ENCODE measurements at places on chromosomes 2 and 18.

- DNase-seq, result no peak
Measured at GRCh38 chr18:78776151-78776550, 203.5 kb upstream of the SALL3 start.

DNA sequence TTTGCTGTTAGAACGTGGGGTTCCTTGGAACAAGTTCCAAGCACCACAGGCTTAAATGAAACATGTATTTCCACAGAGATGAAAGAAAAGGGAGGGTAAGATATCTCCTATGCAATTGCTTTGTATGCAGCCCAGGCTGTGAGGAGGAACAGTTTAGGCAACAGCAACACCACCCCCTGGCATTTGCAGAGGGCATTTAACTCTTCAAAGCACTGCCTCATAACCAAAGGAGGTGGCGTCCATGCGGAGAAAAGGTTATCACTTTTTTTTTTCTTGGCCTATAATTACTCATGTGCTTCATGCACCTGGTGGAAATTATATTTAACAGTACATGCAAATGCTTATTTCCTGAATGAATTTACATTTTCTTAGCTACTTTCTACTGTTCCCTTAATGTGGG is 286.0 kb downstream of the LPIN1 start:
- DNase-seq, result peak; percentile 73

GRCh38 chr2:26139269-26140183 is 33.4 kb upstream of the GAREM2 start:
- DNase-seq, result peak; percentile 30

GRCh38 chr18:49177812-49178211 is 227.0 kb upstream of the SMAD7 start:
- peak; percentile 35 for DNase-seq

- no peak for DNase-seq
Measured at GRCh38 chr2:174227748-174228147, 20.6 kb downstream of the OLA1 start.

DNA sequence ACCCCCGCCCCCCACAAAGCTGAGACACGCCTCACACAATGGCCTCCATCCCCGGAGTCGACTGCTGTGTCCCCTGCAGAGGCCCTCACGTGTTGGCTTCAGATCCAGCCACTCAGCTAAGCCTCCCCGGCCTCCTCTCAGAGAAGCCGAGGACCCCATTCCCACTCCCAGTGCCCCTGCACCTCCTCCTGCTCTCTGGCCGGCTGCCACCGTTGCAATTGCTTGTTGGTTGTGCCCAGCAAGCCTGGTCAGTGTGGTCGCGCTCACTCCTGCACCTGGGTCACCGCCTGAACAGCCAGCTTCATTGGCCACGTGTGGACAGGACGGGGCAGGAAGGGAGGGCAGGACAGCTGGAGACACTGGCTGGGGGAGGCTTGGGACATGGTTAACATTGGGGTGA is 191.5 kb upstream of the SALL3 start:
- no peak for DNase-seq

Data from hematopoietic multipotent progenitor cell treated with erythropoietin and hydrocortisone succinate and interleukin-3 and kit ligand, for 6 days (in vitro differentiated cells).